ENCODE measurements at places on chromosomes 6 and 20.
A peak's percentile ranks its signal among the peaks of the same experiment; 100 is the strongest.

GRCh38 chr6:141195251-141195832 is 937.4 kb upstream of the GJE1 start:
- DNase-seq, result no peak

GRCh38 chr6:110682460-110682853 is 132.8 kb downstream of the CDK19 start:
- DNase-seq, result peak; percentile 72

- DNase-seq, result no peak
Observed at GRCh38 chr6:106286746-106287145, 38.8 kb downstream of the ATG5 start.

GRCh38 chr20:56257604-56258003 is 9.1 kb downstream of the MC3R start:
- DNase-seq, result no peak

GRCh38 chr20:821731-822065 is 11.8 kb upstream of the FAM110A start:
- DNase-seq, result no peak

DNA sequence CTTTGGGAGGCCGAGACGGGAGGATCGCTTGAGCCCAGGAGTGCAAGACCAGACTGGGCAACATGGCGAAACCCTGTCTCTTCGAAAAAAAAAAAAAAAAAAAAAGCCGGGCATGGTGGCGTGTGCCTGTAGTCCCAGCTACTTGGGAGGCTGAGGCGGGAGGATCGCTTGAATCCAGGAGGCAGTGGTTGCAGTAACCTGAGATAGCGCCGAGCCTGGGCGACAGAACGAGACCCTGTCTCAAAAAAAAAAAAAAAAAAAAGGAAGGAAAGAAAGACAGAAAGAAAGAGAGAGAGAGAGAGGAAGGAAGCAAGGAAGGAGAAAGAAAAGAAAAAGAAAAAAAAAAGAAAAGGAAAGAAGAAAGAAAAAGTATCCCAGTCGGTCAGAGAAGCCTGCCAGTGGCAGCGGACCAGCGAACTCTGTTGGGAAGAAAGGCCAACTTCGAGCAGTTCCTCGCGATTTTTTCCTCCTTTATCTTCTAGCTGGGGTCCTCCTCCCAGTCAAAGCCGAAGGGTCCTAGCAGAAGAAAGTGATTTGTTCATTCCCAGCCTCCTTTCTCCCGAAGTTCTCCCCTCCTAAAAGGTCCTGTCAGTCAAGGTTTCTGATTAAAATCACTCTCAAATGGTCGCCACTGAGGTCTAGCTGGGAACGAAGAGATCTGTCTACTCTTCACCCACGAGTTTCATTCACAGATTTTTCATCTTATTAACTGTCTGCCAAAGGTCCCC is 2.4 kb upstream of the SYCP2L start:
- DNase-seq, result no peak

DNA sequence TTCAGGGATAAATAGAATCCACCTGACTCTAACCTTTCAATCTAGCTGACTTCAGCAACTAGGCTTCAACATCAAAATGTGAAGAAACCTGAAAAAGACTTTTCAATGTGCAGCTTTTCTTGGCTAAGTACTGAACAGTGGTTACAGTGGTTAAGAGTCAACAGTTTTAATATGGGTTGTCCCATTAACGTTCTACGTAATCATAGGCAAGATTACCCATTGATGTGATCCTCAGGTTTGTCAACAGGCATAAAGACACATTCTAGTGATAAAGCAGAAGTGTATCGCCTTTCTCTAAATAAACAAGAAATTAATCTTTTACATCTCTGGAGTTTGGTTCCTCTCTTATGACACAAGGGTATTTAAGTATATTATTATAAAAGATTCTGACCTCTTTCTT is 154.1 kb upstream of the RUNX2 start:
- DNase-seq, result no peak

- DNase-seq, result no peak
Observed at GRCh38 chr20:56859801-56860261, 230.7 kb downstream of the TFAP2C start.

GRCh38 chr6:137291441-137291840 is 72.3 kb upstream of the IFNGR1 start:
- DNase-seq, result no peak

GRCh38 chr20:10466325-10466724 is 31.2 kb downstream of the SLX4IP start:
- no peak for DNase-seq

DNA sequence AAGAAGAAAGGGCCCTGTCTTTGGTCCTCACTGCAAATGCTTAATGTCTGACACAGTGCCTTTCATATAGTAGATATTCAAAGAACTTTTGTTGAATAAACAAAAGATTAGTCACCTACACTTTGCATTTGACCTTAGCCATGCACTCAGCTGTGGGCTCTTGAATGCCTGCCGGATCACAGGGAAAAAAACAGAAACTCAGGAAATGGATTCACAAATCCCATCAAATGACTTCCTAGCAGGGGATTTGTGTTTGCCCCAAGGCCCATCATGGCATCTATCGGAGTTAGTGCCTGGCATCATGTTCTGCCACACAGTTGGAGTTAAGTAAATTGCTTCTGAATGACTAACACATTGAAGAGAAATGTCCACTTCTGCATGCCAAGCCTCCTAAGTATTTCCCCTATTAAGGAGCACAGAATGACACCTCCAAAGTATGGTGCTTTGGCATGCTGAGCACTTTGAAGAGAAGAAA is 72.3 kb upstream of the DST start:
- DNase-seq, result no peak

DNA sequence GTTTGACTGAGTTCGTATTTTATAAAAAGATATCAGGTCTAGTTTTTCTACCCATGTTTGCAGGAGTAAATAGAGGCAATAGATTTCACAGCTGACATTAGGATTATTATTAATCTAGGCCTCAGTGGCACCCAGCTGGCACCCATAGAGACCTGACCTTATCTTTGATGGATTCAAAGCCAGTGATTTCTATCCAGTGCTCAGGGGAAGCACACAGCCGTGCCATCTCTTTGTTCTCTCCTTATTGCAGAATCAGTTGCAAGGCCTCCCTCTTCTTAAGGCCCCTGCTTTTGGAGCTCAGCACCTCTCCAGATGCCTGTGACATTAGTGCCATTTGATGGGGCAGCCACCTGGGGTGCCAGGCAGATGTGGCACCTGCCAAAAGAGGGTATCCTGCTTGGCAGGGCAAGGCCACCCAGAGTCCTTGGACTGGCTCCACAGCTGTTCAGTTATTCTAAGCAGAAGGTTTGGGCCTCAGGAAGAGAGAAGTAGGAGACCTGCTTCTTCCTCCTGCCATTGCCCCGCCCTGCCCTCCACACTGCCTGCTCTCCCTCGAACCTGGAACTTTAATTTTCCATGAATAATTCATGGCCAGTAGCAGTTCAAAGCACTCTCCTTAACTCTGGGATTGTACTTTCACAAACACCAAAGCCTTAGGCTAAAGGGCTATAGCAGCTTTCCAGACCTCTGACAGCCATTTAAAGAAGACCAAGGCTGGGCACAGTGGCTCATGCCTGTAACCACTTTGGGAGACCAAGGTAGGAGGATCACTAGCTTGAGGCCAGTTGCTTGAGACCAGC is 206.3 kb downstream of the ZDHHC14 start:
- no peak for DNase-seq

DNA sequence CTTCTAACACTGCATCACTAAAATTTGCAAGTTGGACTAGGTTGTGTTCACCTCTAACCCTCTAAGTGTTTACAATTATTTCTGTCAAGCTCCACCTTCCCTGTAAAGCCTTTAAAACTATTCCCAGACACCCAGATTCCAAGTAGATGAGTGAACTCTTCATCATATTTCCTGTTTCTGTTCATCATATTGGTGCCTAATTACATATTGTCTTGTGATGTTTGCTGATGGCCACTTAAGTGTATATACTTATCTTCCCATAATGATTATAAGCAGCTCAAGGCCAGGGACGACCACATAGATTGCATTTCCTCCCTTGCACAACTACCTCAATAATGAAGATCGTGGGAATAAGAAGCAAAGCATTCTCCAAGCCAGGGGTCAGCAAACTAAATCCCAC is 16.8 kb downstream of the TNFRSF21 start:
- DNase-seq, result no peak

- DNase-seq, result no peak
Observed at GRCh38 chr20:5608442-5609161, 141.6 kb upstream of the SHLD1 start.

DNA sequence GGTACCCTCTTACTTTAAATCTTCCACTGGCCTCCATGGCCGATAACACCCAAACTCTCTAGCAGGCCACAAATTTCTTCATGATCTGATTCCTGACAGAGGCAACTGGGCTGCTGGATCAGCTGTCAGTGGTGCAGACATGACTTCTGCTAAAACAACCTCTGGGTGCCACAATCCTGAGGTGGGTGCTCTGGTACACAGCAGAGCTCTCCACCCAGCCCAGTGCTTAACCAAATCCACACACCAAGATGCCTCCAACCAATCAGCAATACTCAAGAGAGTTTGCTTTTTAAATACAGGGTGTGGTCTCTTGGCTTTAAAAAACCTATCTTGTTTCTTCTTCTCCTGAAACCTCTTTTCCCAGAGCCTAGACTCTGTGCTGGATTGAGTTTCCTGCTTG is 126.6 kb upstream of the SPACA1 start:
- DNase-seq, result no peak

DNA sequence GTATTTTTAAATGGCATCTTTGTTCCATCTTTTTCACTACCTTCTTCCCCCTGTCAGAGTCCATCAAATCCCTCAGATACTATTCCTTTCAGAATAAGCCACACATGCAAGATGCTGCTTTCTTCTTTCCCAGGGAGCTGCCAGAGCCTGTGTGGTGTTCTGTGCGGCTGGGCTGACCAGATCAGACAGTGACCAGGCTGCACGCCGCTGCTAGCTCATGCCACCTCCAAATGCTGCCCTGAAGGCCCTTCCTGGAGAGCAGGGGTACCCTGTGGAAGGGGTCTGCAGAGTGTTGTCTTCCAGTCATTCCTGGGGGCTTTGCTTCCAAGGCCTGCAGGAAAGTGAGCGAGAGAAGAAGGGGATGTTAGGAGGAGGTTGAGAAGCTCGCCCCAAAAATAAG is 179.1 kb upstream of the SUPT3H start:
- DNase-seq, result no peak

- DNase-seq, result peak; percentile 4
Observed at GRCh38 chr6:10759312-10759839, 11.8 kb downstream of the TMEM14B start.

- DNase-seq, result no peak
Observed at GRCh38 chr20:23503649-23504048, 12.7 kb downstream of the CST8 start.

- DNase-seq, result no peak
Observed at GRCh38 chr6:128121190-128121589, 220.3 kb upstream of the THEMIS start.

- no peak for DNase-seq
Observed at GRCh38 chr6:26526928-26527327, 11.2 kb upstream of the HMGN4 start.

DNA sequence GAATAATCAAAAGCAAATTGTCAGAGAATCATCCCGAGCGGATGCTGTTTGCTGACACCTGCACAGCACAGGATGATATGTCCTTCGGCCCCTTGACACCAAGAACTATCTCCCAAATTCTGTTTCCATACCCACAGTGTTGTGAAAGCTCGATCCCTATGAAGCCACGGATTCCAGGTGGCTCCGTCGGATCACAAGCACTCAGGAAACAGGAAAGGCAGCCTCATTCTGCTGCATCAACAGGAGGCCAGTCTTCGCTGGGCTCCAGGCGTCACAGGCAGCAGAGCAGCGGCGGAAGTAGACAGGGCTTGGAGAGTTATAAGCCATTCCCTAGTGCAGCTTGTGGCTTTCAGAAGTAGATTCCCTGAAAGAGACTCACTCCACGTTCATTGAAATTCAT is 342.3 kb downstream of the C6orf118 start:
- no peak for DNase-seq

DNA sequence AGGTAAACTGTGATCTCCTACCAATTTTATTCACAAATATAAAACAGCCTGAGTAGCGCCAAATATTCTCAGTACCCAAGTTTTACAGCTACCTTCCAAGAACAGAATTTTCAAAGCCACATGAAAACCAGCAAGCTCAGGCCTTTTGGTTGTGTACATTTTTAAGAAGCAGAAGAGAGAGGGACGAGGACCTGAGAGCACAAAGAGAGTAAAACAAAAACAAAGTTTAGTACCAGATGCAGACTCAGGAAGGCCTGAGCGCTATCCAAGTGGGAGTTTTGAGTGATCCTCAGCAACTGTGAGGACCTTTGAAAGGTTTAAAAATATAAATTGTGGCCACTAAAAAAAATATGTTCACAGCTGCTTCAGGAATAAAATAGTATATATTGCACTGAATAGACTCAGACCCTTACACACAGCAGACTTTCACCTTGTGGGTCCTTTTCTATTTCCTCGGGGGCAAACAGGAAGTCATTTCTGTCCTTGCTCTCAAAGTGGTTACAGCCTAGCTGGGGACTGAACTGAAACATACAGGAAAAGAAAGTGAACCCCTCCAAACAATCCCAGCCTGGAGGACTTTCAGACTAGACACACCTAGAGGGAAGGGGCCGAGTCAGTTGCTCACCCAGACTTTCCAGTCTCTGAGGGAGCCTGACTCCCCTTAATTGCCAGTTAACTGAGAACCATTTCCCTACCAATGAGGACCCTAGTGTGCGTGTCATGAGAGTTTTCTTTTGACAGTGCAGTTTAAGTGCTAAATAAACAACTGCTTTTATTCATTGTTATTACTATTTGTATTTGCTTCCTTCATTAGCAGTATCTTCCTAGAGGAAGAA is 48.5 kb upstream of the NT5E start:
- no peak for DNase-seq

GRCh38 chr6:51513891-51514747 is 573.3 kb downstream of the PKHD1 start:
- no peak for DNase-seq

GRCh38 chr6:160201061-160201460 is 57.6 kb downstream of the SLC22A2 start:
- DNase-seq, result no peak

DNA sequence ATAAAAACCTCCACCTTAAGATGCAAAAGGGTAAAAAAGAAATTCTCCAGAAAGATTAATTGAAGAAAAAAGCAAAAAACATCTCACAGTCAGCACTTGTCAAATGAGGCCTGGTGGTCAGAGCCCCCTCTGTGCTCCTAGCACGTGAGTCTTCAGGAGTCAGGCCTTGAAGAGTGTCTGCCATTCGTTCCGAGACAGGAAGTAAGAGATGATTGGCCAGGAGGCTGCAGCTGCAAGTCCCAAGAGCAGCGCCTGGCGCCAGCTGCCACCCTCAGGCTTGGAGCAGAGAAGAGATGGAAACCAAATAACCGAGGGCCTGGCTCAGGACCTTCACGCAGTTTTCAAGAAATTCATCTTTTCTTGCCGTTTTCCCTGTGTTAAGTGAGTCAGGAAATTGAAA is 65.0 kb downstream of the FAM120B start:
- DNase-seq, result no peak

GRCh38 chr6:24933868-24934401 is 1.8 kb downstream of the RIPOR2 start:
- DNase-seq, result peak; percentile 57

DNA sequence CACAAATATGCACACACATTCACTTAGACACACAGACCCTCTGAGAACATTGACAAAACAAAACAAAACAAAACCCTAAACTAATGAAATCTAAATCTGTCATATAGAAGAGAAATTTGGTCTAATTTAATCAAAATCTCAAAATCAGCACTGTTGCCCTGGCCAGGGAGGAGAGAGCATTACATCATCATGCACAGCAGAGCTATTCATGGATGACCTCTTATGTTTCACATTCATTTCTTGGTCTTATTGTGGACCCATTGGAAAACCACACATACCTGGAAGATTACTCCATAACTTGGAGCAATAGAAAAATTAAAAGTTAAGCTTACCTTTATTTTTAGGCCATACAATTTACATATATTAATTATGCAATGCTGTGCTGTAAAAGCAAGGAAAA is 1223.6 kb upstream of the GJE1 start:
- no peak for DNase-seq

GRCh38 chr20:59461526-59461925 is 142.8 kb upstream of the PHACTR3 start:
- no peak for DNase-seq
